Spleen (tissue), 13 donors: ENCODE measurements at places on chromosomes 2 and 18.
A peak's percentile ranks its signal among the peaks of the same experiment; 100 is the strongest.

- H3K4me3 ChIP-seq: no peak overlapping the region
- H3K27me3 ChIP-seq: no peaks in the 10 kb centered on the region
- H3K4me1 ChIP-seq: no peaks in the 10 kb centered on the region
- H3K27ac ChIP-seq: no peak overlapping the region
- H3K36me3 ChIP-seq: peaks cover 13% of the 10 kb centered on the region
Observed at GRCh38 chr2:72991439-72991725, 74.1 kb downstream of the EMX1 start.

DNA sequence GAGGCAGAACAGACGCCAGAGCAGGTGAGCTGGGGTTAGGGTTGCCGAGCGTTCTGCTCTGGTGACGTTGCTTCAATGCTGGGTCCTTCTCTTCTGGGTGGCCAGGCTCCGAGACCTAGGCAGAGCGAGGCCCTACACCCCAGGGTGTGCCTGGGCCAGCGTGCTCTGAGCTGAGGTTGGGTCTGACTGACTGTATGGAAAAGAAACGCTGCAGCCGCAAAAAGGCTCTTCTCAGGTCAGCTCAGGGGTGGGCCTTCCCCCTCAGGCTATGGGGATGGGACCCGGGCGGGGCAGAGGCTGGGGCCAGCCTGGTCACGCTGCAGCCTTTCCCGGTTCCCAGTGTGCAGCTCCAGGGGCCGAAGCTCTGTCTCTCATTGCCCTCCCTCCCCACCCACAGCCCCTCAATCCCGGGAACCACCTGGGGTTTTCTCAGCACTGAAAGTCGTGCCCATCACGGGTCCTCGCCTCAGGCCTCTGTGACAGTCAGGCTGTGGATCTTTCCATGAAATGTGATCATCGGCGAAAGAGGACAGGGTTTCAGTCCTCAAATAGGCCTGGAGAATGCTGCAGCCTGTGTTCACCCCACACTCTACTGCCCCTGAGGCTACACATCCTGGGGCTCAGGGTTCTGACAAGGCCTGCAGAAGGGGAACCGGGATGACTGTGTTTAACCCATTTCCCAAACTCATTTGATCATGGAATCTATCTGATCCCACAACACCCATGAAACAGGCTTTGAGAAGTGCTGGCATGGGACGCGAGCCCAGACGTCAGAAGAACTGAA lies 19.4 kb downstream of the CYP26B1 start:
- peak; percentile 59 for DNase-seq
- H3K4me3 ChIP-seq: no peak overlapping the region
- no peaks in the 10 kb centered on the region for H3K27me3 ChIP-seq
- no peaks in the 10 kb centered on the region for H3K36me3 ChIP-seq
- no peak overlapping the region for H3K27ac ChIP-seq

DNA sequence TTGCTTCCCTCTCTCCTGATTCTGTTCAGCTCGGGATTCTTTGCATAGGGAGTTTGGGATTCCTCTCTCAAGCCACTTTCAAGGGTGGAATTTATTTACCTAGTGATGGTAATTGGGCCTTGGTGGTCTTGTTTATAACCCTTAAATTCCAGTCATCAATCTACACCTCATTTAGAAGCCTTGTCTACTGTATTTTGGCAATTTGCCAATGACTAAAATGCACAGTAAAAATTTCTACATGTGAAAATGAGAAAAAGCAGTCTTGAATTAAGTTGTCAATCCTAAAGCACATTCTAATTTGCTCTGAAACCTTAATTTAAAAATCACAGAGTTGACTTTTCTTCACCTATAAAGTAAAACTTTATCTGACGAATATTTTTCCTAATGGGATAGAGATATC lies 749.2 kb upstream of the CRIM1 start:
- H3K36me3 ChIP-seq: no peaks in the 10 kb centered on the region
- no peaks in the 10 kb centered on the region for H3K27me3 ChIP-seq
- no peak for DNase-seq
- H3K4me1 ChIP-seq: no peaks in the 10 kb centered on the region
- H3K4me3 ChIP-seq: no peak overlapping the region
- H3K27ac ChIP-seq: no peak overlapping the region

GRCh38 chr2:17306219-17306618 lies 212.0 kb downstream of the RAD51AP2 start:
- no peaks in the 10 kb centered on the region for H3K27me3 ChIP-seq
- no peaks in the 10 kb centered on the region for H3K36me3 ChIP-seq
- no peak overlapping the region for H3K4me3 ChIP-seq
- DNase-seq: no peak
- H3K4me1 ChIP-seq: no peaks in the 10 kb centered on the region

GRCh38 chr2:66587216-66587615 lies 152.3 kb downstream of the MEIS1 start:
- peak overlapping the region; percentile 11 for H3K27ac ChIP-seq
- DNase-seq: no peak
- peaks cover 5% of the 10 kb centered on the region for H3K4me1 ChIP-seq
- H3K4me3 ChIP-seq: no peak overlapping the region
- no peaks in the 10 kb centered on the region for H3K27me3 ChIP-seq

- peak; percentile 91 for DNase-seq
- H3K36me3 ChIP-seq: no peaks in the 10 kb centered on the region
- H3K27ac ChIP-seq: peak overlapping the region; percentile 87
- H3K27me3 ChIP-seq: peaks cover 41% of the 10 kb centered on the region
Observed at GRCh38 chr18:26656944-26657536, 108.7 kb upstream of the KCTD1 start.
